Naive thymus-derived CD8-positive, alpha-beta T cell (primary cell): ENCODE measurements at places on chromosomes 1 and 21. TPM values are rescaled to one million over a fixed set of nuclear protein-coding genes. Genes with fewer than 3 reads are reported as not detected.

Gene NIBAN1
- total RNA-seq, result 1.6 TPM

Gene HSPB7
- not detected for total RNA-seq

Gene CBR3
- 4.6 TPM for total RNA-seq

Gene GFI1
- total RNA-seq, result 18.2 TPM

Gene ROR1
- total RNA-seq, result 0.44 TPM

Gene IL6R
- 49.9 TPM for total RNA-seq

Gene HES3
- not detected for total RNA-seq

Gene MANEAL
- total RNA-seq, result 1.0 TPM

Gene SPRR4
- total RNA-seq, result not detected

Gene OR2T33
- not detected for total RNA-seq

Gene SIPA1L2
- total RNA-seq, result 0.16 TPM

Gene LCE3D
- not detected for total RNA-seq

Gene C4BPA
- not detected for total RNA-seq

GRCh38 chr1:212686069-212686468 is 13.6 kb downstream of the BATF3 start:
- DNase-seq, result no peak

- DNase-seq, result no peak
Observed at GRCh38 chr1:228015276-228016180, 8.7 kb downstream of the WNT3A start.

DNA sequence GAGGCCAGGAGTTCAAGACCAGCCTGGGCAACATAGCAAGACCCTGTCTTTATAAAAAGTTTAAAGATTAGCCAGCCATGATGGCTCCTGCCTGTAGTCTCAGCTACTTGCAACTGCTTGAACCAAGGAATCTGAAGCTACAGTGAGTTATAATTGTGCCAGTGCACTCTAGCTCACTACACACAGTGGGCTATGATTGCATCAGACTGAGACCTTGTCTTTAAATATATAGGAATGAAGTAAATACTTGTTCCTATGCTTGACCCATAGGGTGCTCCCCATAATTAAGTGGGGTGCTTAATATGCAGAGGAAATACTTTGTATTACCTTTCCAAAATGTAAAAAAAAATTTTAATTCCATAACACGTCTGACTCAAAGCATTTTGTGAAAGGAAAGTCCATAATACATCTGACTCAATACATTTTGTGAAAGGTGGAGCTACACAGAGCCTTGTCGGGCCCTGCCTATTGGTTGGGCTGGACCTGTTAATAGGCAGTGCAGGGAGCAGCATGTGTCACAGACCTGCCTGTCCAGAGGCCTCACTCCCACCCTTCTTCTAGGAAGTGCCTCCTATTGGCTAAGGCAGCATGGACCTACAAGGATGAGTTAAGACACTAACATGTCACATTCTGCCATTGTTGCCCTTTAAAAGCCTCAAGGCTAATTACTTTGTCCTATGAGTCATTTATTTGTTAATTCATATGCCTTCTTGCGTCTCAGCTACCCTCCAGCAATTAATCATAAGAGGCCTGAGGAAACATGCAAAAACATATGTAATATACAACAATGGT is 33.6 kb downstream of the CD58 start:
- no peak for DNase-seq

DNA sequence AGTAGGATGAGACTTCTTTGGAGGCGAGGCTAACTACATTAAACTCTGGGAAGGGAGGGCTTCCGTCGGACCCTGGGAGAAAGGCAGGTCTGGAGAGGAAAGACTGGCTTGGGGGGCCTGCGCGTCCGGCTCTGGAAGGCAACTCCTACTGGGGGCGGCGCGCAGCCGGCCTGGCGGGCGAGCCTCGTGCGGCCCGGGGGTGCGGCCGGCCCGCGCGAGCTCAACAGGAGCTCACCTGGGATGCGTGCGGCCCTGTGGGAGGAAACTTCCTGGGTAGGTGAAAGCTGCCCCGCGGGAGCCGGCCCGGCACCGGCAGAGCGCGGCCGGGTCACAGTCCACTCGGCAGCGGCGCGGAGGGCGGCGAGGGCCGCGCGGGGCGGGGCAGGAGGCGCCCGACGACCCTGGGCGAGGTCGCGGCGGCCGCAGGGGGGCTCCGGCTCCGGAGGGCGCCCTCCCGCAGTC is 449 bp downstream of the EPS15 start:
- DNase-seq, result no peak

GRCh38 chr1:16050328-16050727 is 6.7 kb downstream of the CLCNKB start:
- DNase-seq, result no peak

DNA sequence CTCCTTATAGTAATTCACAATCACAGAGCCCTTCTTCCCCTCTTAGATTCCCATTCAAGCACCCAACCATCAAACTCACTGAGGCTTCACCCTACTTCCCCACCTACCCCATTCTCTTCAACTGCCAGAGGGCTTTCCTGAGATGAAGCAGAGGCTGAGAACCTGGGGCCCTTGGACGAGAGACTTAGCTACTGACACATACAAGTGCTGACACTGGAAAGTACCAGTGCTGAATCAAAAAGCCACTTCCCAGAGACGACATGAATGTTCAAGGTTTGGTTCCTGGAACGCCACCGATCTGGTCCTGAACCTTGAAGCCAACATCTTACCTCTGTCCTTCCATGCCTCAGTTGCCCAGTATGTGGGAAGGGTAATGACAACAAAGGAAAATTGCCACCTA is 16.6 kb upstream of the RAP1A start:
- no peak for DNase-seq

GRCh38 chr1:212950243-212951125 is at the start of gene VASH2:
Gene VASH2 (plus strand): TSS chr1:212950541. CDS start chr1:212951543, 1,002 bp downstream.
- peak; percentile 15 for DNase-seq

DNA sequence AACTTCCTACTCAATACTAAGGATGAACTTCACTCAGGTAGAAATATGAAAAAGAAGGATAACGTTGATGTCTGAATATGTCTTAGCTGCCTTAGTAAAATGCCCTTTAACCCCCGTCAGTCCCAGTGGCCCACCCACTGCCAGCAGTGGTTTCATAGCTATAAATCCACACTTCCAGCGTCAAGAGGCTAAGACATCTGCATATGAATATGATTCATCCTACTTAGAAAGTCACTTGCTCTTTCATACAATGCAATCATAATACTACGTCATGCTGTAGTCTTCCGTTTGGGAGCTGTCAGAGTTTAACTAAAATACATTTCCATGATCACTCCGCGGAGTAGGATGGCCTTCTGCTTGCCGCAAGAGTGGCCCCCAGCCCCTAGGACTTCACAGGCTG is 247.3 kb downstream of the SDCCAG8 start:
- no peak for DNase-seq

- DNase-seq, result no peak
Observed at GRCh38 chr1:214604523-214604922, 1.5 kb downstream of the CENPF start.

- DNase-seq, result peak; percentile 42
Observed at GRCh38 chr1:24201941-24202440, 14.9 kb upstream of the IFNLR1 start.

GRCh38 chr1:9069326-9070100 is at the start of gene SLC2A5:
Gene SLC2A5 (minus strand): TSS chr1:9069635. CDS start chr1:9069536, 99 bp downstream.
- DNase-seq, result no peak

GRCh38 chr1:62962901-62963776 is 179.2 kb downstream of the ATG4C start:
- DNase-seq, result no peak

DNA sequence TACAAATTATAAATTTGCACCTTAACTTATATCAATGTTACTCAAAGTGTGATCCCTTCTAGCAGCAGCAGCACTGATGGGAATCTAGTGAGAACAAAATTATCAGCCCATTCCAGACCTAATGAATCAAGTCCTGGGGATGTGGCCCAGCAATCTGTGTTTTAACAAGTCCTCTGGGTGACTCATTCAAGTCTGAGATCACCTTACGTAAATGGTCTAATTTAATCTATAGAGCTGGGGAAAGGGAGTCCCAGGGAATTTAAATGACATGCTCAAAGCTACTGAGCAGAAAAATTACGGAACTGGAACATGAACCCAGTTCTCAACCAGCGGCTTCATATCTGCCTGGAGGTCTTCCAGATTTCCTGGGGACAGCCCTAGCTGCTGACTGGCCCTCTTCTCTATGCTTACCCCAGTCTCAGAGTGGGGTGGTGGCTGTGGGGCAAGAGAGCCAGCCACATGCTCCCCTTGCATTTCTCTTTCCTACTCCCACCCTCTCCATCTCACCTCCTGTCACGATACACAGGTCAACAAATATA is 220.0 kb downstream of the TM2D1 start:
- DNase-seq, result no peak

DNA sequence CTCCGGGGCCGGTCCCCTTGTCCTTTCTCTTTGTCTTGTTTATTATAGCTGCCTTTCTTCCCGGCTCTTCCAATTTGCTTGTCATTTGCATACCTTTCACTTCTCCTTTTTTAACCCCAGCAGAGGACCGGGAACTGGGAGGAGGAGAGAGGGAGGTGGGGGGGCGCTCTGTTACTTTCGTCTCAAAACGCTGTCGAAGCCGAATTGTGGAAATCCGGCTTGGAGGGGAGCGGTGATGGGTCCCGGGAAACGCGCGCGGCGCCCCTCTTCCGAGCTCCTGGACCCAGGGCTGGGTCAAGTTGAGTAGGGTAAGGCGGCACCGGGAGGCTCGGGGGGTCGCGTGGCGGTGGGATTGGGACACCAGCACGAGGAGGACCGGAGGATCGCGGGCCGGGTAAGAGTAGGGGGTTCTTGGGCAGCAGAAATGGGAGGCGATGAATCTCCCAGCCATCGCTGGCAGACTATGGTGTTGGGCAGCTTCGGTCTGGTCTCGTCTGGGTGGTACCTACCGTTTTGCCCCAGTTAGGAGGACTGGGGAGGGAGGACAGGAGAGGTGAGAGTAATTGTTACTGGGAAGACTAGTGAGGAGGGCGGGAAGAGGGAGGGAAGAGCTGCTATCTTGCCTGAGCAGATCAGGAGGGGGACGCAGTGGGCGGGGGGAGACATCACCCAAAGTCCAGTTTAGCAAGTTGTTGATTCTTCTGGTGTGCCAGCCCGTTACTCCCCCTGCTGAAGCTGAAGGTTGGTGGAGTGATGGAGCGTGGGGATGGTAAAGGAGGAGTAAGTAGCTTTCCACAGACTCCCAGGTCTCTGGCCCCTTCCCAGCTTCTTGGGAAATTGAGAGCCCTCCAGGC is 1.5 kb downstream of the PROX1 start:
- DNase-seq, result no peak

DNA sequence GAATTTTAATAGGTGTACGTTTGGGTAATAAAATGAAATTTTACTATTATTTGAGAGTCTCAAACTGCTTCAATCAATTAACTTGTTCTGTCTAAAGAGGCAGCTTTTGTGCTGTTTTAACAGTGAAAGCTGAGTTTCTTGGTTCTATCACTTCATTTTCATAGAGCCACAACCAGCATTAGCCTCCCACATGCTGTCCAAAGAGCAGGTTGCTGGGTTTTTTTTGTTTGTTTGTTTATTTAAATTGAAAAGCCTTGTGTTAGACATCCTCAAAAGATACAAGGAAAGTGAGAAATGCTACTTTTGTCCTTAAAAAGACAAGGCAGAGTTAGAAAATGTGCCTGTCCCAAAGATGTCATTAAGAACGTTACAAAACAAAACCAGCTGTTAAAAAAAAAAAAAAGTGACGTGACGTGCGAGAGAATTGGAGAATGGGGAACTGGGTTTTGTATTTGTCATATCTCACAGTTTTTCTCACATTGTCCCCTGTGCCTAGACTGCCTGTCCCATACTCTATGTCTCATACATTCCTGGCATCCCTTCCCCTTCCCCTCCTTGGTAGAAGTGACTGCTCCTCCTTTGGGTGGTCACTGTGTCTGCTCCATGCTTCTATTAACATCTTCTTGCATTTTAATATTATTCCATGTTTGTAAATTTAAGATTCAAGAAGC is 63.1 kb upstream of the CD34 start:
- no peak for DNase-seq

DNA sequence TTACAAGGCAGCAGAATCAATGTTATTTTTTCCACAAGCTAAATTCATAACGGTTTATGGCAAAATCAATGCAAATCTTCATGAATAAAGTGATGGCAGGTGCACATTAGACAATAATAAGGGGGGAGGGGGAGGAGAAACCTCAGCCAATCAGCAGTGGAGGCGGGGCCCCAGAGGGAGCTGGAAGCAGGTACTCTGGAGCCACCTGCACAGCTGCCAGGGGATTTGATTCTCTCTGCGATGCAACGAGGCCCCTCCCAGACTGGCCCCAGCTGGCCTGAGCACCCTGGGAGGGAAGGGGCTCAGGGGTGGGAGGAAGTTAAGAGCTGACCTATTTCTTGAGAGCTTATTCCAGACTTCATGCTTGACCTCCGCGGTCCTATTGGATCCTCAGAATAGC is 127.8 kb upstream of the IGSF21 start:
- DNase-seq, result no peak

DNA sequence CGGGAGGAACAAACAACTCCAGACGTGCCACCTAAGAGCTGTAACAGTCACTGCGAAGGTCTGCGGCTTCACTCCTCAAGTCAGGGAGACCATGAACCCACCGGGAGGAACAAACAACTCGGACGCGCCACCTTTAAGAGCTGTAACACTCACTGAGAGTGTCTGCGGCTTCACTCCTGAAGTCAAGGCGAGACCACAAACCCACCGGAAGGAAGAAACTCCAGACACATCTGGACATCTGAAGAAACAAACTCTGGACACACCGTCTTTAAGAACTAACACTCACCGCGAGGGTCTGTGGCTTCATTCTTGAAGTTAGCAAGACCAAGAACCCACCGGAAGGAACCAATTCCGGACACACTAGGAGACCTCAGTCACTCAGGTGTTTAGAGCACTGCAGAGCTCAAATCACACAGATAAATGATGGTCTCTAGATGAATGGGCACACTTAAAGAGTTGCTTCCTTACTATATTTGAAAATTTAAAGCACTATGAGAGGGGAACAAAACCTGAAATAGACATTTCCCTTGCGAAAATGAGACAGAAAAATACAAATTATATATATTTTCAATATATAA is 587.7 kb upstream of the ADGRL4 start:
- DNase-seq, result no peak

GRCh38 chr21:42523941-42524340 is 10.3 kb downstream of the SLC37A1 start:
- DNase-seq, result no peak

- DNase-seq, result no peak
Observed at GRCh38 chr1:30104551-30104950, 618.8 kb downstream of the MATN1 start.

- no peak for DNase-seq
Observed at GRCh38 chr21:26207021-26207420, 36.5 kb upstream of the APP start.

- DNase-seq, result no peak
Observed at GRCh38 chr1:1373815-1374588, 1.0 kb downstream of the AURKAIP1 start.

GRCh38 chr1:109635862-109636200 is 16.2 kb downstream of the AMPD2 start:
- no peak for DNase-seq

DNA sequence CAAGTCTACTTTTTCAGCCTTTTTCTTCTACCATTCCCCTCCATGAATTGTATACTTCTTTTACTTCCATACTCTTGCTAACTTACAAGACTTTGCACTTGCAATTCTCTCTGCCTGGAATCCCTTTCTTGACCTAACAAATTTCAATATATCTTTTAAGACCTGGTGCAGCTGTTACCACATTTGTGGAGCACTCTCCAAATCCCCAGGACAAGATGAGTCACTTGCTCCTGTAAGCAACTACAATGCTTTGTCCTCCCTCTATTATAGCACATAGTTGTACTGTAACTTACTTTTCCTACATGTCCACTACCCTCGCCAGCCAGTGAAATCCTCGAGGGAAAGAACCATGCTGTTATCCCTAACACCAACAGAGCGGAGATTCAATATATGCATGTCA is 43.1 kb downstream of the WARS2 start:
- DNase-seq, result no peak

GRCh38 chr1:67441183-67441582 is 11.0 kb upstream of the SERBP1 start:
- no peak for DNase-seq
